ENCODE measurements at places on chromosomes 2 and 18. TPM values are rescaled to one million over a fixed set of nuclear protein-coding genes. Genes with fewer than 3 reads are reported as not detected.

Gene CDH20
- total RNA-seq = 0.14 TPM

Gene FBXO15
- total RNA-seq = 2.1 TPM

DNA sequence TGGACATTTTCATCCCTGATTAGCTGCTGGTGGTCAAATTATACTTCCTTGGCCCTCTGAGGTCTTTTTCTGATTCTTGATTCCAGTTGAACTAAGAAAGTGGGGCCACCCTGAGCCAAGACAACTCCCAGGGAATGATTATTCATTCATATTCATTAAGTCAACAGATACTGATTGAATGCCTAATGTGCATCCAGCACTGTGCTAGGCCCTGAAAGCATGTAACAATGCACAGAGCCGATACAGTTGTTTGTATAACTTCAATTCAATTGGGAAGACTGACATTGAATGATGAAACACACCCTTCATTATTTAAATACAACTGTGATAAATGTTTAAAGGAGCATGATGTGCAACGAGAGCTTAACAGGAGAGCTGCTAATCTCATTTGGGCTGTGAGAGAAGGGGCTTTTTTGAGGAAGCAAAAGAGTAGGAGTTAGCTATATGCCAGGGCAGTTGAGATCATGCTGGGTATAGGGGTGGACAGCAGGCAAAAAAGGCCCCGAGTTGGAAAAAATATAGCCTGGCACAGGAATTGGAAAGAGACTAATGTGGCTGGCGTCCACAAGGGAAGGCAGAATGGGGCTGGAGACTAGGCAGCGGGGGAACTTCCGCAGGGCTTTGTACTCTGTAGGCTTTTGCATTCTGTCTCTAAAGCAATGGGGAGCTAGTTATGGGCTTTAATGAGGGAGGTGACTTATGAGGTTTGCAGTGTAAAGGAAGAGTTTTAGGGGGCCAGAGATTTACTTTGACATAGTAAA is 57.2 kb upstream of the ACVR1 start:
- H3K4me1 ChIP-seq = peaks cover 9% of the 10 kb centered on the region
- no peaks in the 10 kb centered on the region for H3K36me3 ChIP-seq
- H3K27ac ChIP-seq = no peak overlapping the region
- DNase-seq = no peak
- H3K27me3 ChIP-seq = no peaks in the 10 kb centered on the region
- no peak overlapping the region for H3K4me3 ChIP-seq

- H3K4me1 ChIP-seq = no peaks in the 10 kb centered on the region
- peaks cover 12% of the 10 kb centered on the region for H3K27me3 ChIP-seq
- H3K4me3 ChIP-seq = no peak overlapping the region
- no peaks in the 10 kb centered on the region for H3K36me3 ChIP-seq
- DNase-seq = no peak
Measured at GRCh38 chr2:226667736-226668135, 131.9 kb downstream of the IRS1 start.

DNA sequence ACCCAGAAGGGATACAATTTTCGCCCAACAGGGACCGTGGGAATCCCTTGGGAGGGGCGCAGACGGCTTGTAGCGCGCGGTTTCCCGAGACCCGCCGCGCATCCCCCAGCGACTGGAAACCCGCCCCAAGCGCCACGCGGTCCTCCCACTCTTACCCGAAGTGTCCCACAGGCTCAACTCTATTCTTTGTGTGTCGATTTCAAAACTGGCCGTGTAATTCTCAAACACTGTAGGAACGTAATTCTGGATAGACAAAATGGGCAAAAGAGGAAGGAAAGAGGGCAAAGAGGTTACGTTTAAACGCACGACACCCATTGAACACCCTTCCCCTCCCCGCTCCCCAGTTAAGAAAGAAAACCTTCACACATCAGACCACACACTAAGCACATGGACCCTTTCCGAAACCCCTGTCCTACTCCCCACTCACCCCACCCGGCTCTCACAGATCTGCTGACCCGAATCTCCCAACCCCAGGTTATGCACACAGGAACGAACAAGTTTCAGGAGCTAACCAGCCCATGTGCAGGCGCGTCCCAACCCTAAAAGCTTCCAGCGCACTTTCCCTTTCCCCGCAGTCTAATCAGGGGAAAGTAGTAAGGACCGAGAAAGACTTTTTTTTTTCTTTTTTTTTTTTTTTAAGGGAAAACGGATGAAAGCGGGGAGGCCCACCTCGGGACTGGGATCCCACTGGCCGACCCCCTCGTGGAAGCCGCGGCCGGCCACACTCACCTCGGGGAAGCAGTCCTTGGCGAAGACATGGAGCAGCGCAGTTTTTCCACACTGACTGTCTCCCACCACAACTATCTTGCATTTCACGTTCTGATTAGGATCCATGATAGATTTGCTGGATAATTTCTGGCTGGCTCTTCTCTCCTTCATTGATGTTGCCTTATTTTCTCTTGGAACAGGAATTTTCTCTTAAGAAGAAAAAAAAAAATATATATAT is 655 bp downstream of the RND3 start:
- peaks cover 49% of the 10 kb centered on the region for H3K27me3 ChIP-seq
- H3K27ac ChIP-seq = no peak overlapping the region
- peaks cover 9% of the 10 kb centered on the region for H3K4me1 ChIP-seq
- H3K36me3 ChIP-seq = peaks cover 2% of the 10 kb centered on the region
- no peak for DNase-seq
- peak overlapping the region; percentile 62 for H3K4me3 ChIP-seq

GRCh38 chr18:31942291-31942998 is 483 bp downstream of the TRAPPC8 start:
- H3K27ac ChIP-seq = peak overlapping the region; percentile 99
- H3K27me3 ChIP-seq = no peaks in the 10 kb centered on the region
- peaks cover 35% of the 10 kb centered on the region for H3K4me1 ChIP-seq
- peaks cover 8% of the 10 kb centered on the region for H3K36me3 ChIP-seq
- DNase-seq = no peak

DNA sequence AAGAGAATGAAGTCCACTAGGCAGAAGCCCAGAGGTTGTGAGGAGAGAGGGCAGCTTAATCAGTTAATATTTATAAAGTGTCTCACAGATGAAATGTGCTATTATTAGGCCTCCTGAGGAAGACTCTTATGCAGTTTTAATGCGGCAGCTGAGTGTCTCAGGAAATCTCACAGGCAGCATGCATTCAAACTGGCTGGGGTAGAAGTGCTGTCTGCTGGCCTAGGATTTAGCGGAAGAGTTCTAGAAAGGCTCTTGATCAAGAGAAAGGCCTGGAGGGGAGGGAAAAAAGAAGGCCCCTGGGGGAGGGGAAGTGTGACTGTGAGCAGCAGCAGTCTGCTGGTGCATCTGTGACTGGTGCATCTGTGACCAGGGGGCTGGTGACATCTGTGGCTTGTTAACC is 133.0 kb downstream of the FSHR start:
- no peaks in the 10 kb centered on the region for H3K4me1 ChIP-seq
- no peaks in the 10 kb centered on the region for H3K36me3 ChIP-seq
- no peak for DNase-seq
- no peaks in the 10 kb centered on the region for H3K27me3 ChIP-seq
- H3K27ac ChIP-seq = no peak overlapping the region

- H3K4me1 ChIP-seq = peaks cover 2% of the 10 kb centered on the region
- peaks cover 2% of the 10 kb centered on the region for H3K36me3 ChIP-seq
- H3K27ac ChIP-seq = no peak overlapping the region
- peaks cover 63% of the 10 kb centered on the region for H3K27me3 ChIP-seq
Measured at GRCh38 chr18:37564711-37565100, 892 bp downstream of the CELF4 start.

- H3K4me1 ChIP-seq = peaks cover 52% of the 10 kb centered on the region
- H3K36me3 ChIP-seq = peaks cover 22% of the 10 kb centered on the region
- H3K4me3 ChIP-seq = no peak overlapping the region
- no peak overlapping the region for H3K27ac ChIP-seq
Measured at GRCh38 chr2:120180066-120180465, 43.1 kb downstream of the TMEM185B start.
